Stimulated activated CD8-positive, alpha-beta memory T cell treated with anti-CD3 and anti-CD28 coated beads, Interleukin-4, amount 100 ng/mL, for 1 hour (primary cell): ENCODE measurements at places on chromosomes 5 and 9.

DNA sequence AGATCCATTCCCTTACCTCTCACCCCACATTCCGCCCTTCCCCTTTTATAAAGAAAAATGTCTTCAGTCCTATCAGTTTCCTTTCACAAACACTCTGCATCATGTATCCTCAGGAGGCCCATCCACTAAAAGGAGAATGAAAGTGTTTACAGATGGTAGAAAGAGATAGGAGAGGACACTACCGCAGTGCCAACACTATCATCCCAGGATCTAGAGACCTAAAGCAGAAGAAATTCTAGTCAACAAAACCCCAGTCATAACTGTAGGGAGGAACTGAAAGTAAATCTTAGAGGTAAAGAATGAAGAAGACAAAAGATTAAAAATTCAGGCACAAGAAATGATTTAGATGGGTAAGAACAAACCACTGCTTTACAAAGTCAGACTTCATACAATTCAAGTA lies 114.1 kb downstream of the MLLT3 start:
- DNase-seq, result no peak

- no peak for DNase-seq
Observed at GRCh38 chr5:154571325-154572035, 93.5 kb upstream of the HAND1 start.

GRCh38 chr5:150081541-150082283 lies 4.6 kb downstream of the CSF1R start:
- DNase-seq, result no peak

DNA sequence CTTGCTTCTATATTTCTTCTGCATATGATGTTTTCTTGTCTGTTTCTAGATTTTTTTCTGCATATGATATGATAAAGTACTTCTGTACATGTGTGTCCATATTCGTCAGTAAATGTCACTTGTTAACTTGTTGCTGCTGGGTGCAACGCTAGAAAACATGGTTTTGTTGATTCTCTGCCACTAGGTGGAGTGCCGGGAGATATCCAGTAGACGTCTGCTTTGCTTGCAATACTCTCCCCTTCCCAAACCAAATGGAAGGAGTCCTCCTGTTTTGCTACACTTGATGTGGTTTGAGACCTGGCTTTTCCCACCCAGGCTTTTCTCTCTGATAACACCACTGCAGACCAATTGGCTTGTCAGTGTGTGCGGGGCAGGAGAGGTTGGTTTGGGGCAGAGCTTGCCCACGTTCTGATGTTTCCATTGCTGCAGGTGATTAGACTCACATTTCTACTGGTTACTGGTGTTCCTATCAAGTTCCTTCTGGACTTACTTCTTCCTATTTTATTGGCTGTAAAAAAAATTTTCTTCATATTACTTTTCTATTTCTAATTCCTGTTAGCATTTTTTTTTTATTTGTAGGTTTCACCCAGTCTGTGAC lies 900.0 kb upstream of the CDH10 start:
- no peak for DNase-seq

- no peak for DNase-seq
Observed at GRCh38 chr5:138610918-138611677, 35.9 kb upstream of the HSPA9 start.

DNA sequence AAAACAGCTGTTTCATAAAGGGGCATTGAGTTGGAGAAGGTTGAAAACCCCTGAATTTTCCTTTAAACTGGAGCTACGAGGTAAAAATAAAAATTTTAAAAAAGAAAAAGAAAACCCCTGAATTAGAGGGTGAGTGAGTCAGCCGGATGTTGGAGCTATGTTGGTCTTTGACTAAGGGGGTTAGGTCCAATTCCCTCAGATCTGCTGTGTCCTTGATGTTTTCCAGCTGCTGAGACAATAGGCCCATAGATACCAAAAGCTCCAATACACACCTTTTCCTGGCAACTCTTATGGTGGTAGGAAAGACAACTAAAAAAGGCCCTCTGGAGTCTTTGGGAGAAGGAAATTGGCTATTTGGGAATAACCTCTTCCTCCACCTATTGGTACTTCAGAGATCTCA lies 79.4 kb upstream of the SAP30L start:
- no peak for DNase-seq

DNA sequence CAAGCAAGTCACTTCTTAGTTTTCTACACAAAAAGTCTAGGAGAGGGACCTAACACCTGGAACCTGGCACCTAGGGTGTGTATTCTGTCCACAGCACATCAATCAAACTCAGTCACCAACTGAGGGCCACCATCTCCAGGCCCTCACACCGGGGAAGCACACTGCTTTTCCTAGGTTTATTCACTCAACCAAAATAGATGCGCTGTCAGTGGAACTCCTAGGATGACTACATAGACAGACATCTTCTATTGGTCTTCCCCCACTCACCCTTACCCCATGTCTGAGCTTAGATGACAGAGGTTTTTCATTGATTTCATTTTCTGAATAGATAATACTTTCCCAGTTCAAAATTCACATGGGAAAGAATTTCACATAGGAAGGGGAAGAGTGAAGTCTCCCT lies 59.2 kb downstream of the RNF130 start:
- no peak for DNase-seq

DNA sequence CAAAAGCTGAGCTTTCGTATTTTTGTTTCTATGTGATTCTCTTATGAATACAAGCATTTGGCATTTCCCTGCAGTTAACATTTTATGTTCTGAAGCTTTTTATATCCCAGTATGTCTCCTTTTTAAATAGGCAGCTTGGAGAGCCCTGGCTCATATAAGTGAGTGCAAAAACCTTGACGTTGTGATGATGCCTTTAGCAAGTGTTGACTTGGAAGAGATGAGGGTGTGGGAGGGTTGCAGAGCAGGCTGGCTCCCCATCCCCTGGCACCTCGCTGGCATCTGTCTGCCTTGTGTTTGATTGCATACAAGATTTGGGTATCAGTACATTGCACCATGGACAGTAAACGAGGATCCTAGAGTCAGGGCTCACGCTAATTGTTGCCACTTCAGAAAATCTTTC lies 42.1 kb upstream of the DIRAS2 start:
- DNase-seq, result no peak

GRCh38 chr5:154472871-154473580 lies 5.0 kb downstream of the HAND1 start:
- no peak for DNase-seq

- no peak for DNase-seq
Observed at GRCh38 chr9:6247266-6247665, 31.7 kb downstream of the IL33 start.

GRCh38 chr9:132931178-132931735 lies 13.2 kb downstream of the TSC1 start:
- no peak for DNase-seq

GRCh38 chr5:159708090-159708489 lies 208.2 kb upstream of the ADRA1B start:
- DNase-seq, result no peak

DNA sequence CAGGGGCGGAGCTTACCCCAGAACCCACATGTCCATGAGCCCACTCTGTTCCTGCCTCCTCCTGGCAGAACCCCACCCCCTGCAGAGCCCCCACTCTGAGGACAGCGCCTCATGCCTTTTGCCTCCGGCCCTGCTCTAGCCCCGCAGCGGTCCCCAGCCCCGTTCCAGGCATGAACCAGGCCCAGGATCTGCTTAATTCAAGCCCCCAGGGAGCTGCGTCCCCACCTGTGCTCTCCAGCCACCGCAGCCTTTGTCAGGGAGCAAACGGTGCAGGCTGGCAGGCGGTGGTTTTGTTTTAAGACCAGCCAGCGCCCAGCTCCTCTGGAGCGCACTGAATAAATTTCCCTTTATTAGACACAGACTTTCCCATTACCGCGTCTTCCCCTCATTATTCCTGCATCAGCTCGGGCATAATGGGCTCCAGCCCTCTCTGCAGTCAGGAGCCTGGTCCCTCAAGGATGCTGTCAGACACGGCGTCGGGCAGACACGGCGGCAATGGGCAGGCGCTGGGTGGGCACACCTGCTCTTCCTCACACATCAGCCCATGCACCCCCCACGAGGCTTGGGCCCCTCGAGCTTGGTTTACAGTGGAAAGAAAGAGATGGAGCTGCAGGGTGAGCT lies 137.6 kb downstream of the OLFM1 start:
- no peak for DNase-seq

- no peak for DNase-seq
Observed at GRCh38 chr5:111280282-111280951, 56.2 kb downstream of the CAMK4 start.

GRCh38 chr5:43051684-43052083 lies 11.6 kb upstream of the ANXA2R start:
- DNase-seq, result no peak

DNA sequence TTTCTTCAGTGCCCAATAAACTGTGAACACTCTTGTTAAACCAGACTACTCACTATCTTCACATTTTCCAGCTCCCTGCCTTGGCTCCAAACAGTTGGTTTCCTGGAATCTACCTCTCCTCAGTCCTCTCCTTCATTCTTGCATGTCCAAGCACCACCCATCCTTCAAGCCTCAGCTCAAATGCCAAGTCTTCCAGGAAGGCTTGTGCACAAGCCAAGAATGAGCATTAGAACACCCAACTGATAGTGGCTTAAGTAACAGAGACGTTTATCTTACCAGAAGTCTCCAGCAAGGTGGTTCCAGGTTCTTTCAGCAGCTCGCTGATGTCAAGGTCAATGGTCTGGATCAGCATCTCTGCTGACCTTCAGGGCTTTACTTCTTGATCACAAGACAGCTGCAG lies 60.1 kb downstream of the PTPDC1 start:
- no peak for DNase-seq

GRCh38 chr5:173626505-173626820 lies 10.0 kb upstream of the BOD1 start:
- no peak for DNase-seq

GRCh38 chr9:130445268-130445983 lies 665 bp downstream of the ASS1 start:
- DNase-seq, result no peak

DNA sequence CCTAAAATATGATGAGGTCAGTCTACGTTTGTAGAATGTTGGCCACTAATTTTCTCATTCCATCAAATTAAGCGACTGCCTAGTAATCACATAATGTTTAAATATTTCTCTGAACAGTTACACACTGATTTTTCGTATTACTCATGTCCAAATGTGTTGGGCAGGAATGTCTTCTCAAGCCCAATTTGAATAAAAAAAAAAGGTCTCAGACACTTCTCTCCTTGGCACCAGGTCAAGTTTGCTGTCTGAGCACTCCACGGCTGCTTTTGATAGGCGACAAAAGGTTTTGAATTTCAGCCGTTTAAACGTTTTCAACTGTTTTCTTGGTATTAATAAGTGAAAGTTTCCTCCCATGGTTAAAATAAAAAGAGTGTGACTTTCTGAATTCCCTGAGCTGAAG lies 542.1 kb downstream of the IRX1 start:
- DNase-seq, result no peak

- DNase-seq, result no peak
Observed at GRCh38 chr5:54194318-54194717, 116.1 kb downstream of the ARL15 start.

DNA sequence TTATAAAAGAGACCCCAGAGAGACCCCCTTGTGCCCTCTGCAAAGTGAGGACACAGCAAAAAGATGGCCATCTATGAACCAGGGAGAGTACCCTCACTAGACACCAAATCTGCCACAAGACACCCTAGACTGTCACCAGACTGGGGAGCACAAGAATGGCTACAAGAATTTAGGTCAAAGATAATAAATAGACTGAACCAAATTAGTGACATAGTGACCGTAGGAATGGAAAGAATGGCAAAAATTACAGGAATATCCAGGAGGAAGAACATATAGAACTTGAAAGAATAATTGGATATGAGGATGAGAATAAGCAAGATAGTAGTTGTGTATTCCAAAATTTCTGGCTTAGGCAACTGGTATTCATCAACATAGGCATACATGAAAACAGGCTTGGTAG lies 235.0 kb downstream of the NNT start:
- no peak for DNase-seq

GRCh38 chr9:80964374-80964773 lies 725.0 kb downstream of the TLE1 start:
- DNase-seq, result no peak

DNA sequence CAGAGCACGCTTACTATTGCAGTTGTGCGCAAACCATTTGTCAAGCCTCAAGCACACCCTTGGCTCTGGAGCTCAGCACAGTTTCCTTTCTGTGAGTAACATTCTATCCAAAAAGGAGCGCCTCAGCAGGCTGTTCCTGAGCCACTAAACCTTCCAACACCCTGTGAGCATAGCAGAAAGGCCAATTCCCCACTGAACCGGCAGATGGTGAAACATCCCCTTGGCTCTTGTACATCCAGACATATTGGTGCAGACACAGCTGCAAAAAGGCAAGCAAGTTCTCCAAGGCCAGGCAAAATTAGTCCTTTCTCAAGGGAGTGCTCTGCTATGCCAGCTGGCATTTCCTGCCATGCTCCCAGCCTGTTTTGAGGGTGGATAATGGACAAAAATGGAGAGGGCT lies 44.1 kb upstream of the CEMIP2 start:
- no peak for DNase-seq

DNA sequence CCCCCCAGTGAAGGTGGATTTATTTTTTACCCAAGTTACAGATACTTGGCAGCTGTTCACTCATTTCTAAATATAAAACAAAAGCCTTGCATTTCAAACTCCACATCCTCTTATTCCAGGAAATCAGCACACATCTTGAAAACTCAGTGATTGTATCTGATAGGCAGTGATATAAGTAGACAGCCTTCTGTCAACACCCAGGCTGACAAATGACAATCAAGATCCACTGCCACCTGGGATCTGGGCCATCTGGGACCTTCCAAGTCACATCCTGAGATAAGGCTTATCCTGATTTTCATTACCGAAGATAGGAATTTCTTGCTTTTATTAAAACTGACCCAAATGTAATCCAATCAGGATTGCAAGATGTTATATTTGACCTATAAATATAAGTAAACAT lies 201.3 kb upstream of the PUM3 start:
- no peak for DNase-seq

DNA sequence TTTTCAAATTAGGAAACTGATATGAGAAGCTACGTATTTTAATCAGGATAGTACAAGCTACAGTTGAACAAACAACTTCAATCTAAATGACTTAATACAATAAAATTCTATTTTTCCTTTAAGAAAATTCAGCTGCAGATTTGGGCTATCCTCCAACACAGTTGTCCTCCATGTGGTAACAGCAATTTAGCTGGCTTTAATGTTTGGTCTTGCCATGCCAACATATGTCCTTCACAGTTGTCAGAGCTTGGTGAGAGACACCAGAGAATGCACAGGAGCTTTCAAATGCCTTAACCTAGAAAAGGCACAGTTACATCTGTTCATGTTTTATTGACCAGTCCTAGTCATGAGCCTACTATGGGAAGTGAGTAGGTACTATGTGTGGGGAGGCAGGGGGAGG lies 10.8 kb downstream of the FAM174A start:
- no peak for DNase-seq

GRCh38 chr9:123109540-123110279 lies 76.2 kb downstream of the GPR21 start:
- DNase-seq, result no peak

DNA sequence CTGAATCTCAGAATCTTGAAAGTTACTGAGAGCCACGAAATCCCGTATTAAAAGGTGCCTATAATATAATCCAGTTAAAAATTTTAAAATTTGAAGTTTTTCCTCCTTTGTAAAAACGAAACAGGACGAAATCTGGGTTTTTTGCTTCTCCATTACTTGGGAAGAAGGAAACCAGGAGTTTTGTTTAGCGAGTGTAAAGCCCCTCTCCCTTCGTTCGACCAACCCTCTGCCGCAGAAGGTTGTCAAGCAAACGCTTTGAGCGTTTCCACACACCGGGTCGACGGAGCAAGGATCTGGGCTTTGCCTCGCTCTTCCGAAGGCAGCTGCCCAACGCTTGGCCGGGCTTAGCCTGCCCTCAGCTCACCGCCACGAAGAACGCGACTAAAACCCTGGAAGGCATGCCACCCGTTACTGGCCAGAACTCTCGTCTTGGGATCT lies 1.6 kb upstream of the FOXE1 start:
- no peak for DNase-seq

- DNase-seq, result no peak
Observed at GRCh38 chr5:148125641-148126040, 42.7 kb upstream of the SPINK14 start.
